ENCODE measurements at places on chromosomes 7 and 10.
A peak's percentile ranks its signal among the peaks of the same experiment; 100 is the strongest.

- DNase-seq: no peak
Measured at GRCh38 chr7:50824882-50825281, 42.2 kb upstream of the GRB10 start.

GRCh38 chr10:21749788-21750187, 215.8 kb downstream of the MLLT10 start:
- no peak for DNase-seq

DNA sequence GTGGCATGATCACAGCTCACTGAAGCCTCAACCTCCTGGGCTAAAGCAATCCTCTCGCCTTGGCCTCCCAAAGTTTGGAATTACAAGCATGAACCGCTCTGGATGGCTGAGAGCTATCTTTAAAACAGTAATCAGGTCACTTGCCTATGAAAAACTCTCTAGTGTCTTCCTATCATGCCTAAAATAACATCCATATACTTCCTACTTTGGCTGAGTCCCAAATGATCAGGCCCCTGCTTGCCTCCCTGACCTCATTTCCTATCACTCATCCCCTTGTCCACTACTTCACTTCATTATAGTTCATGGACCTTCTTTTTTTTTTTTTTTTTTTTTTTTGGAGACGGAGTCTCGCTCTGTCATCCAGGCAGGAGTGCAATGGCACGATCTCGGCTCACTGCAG, 28.0 kb downstream of the SEPTIN7 start:
- no peak for DNase-seq

- DNase-seq: no peak
Measured at GRCh38 chr10:74179111-74179710, 28.2 kb downstream of the ADK start.

GRCh38 chr7:55019191-55019690, 424 bp downstream of the EGFR start:
- DNase-seq: no peak

- DNase-seq: peak; percentile 17
Measured at GRCh38 chr10:22259280-22259679, 41.5 kb upstream of the EBLN1 start.

- no peak for DNase-seq
Measured at GRCh38 chr10:17200001-17200911, 1.2 kb downstream of the TRDMT1 start.

DNA sequence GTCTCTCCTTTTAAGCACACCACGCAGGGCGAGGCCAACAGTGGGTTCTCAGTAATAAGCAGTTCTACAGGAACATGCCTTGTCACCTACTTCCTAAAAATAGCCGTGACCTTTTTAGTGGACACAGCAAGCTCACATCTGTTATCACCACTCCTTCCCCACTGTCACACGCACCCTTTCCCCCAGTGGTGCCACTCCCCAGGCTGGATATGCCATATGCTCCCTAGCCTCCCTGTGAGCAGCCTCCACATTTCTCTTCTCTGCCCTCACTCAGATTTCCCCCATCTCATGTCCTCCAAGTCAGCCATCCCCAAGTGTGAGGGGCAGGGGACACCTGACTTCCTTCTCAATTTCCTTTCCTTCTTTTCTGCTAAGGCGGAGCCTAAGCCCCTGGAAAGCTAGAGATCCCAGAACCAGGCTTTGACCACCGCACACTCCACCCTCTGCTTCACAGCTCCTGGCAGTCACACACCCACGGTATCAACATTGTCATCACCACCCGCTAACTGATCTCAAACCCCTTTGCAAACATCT, 3.7 kb downstream of the ANXA11 start:
- DNase-seq: no peak

All from stimulated activated CD4-positive, alpha-beta T cell treated with anti-CD3 and anti-CD28 coated beads, Interleukin-4, amount 100 ng/mL, for 24 hours (primary cell).